Sigmoid colon (tissue), 7 donors: ENCODE measurements at places on chromosomes 7 and 10. TPM values are rescaled to one million over a fixed set of nuclear protein-coding genes. Genes with fewer than 3 reads are reported as not detected.

DNA sequence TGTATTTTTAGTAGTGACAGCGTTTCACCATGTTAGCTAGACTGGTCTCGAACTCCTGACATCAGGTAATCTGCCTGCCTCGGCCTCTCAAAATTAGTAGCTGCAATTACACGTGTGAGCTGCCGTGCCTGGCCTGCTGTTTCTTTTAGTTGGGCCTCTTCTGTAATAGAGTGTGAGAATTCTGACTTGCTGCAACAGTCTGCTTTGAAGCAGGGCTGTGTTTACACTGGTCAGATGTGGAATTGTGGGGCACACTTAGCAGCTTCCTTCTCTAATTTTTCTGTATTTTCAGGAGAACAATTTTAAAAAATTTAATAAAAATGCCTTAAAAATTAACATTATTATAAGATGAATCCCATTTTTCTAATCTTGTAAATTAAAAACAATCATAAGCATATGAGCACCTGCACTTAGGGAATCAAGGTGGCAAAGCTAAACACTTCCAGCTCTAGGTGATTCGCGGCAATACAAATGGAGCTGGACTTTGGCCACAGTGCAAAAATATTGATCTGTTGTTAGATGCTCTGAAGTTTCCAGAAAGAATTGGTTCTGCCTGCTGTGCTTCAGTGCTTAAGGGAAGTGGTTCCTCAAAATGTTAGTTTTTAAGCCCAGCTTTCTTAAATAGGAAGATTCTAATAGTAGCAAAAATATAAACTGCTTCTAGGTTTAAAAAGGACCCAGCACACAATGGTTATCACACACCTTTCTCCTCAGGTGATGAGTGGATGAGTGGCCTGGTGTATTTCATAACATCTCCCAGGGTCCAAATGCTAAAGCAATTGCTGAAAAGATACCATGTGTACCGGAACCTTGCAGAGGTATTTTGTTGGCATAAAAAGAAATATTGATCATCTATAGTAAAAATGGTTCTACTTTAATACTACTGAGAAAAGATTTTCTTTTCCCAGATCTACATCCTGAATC lies 63.5 kb upstream of the ATRNL1 start:
- no peak overlapping the region for H3K27ac ChIP-seq
- no peaks in the 10 kb centered on the region for H3K4me1 ChIP-seq
- no peaks in the 10 kb centered on the region for H3K27me3 ChIP-seq
- no peak overlapping the region for H3K4me3 ChIP-seq

DNA sequence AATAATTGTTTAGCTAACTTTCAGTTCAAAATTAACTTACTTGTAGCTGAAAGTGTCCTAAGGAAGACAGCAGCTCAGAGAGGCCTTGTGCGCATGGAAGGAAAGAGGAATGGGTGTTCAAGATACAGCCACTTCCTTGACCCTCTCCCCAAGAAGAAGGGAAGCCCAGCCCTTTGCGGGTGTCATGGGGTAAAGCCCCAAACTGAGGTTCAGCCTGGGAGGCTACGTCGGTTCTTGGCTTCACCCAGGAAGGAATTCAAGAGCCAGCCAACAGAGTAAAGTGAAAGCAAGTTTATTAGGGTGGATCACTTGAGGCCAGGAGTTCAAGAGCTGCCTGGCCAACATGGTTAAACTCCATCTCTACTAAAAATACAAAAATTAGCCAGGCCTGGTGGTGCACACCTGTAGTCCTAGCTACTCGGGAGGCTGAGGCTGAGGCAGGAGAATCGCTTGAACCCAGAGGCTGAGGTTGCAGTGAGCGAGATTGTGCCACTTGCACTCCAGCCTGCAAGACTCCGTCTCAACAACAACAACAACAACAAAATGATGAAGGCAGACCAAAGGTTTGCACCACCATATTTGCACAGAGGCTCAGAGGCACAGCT lies 15.9 kb downstream of the GPRIN2 start:
- no peaks in the 10 kb centered on the region for H3K36me3 ChIP-seq
- H3K27ac ChIP-seq, result peak overlapping the region; percentile 77
- DNase-seq, result no peak
- no peak overlapping the region for H3K4me3 ChIP-seq

- H3K27ac ChIP-seq, result no peak overlapping the region
- no peak overlapping the region for H3K4me3 ChIP-seq
- peaks cover 3% of the 10 kb centered on the region for H3K4me1 ChIP-seq
- H3K27me3 ChIP-seq, result no peaks in the 10 kb centered on the region
- no peak for DNase-seq
- no peaks in the 10 kb centered on the region for H3K36me3 ChIP-seq
These were observed 42.9 kb upstream of the HSPA12A start for GRCh38 chr10:116785282-116785681.

- no peaks in the 10 kb centered on the region for H3K27me3 ChIP-seq
- H3K36me3 ChIP-seq, result no peaks in the 10 kb centered on the region
- H3K4me1 ChIP-seq, result peaks cover 35% of the 10 kb centered on the region
- H3K4me3 ChIP-seq, result no peak overlapping the region
- DNase-seq, result no peak
- no peak overlapping the region for H3K27ac ChIP-seq
These were observed 79.0 kb downstream of the ABI1 start for GRCh38 chr10:26781797-26782196.

- H3K36me3 ChIP-seq, result no peaks in the 10 kb centered on the region
- no peak for DNase-seq
- no peaks in the 10 kb centered on the region for H3K27me3 ChIP-seq
- H3K27ac ChIP-seq, result no peak overlapping the region
- H3K4me3 ChIP-seq, result no peak overlapping the region
These were observed 190.1 kb downstream of the PRPF18 start for GRCh38 chr10:13776861-13777311.

Gene METTL2B
- 21.6 TPM for total RNA-seq
